ENCODE measurements at places on chromosomes 1 and 21.
A peak's percentile ranks its signal among the peaks of the same experiment; 100 is the strongest.

DNA sequence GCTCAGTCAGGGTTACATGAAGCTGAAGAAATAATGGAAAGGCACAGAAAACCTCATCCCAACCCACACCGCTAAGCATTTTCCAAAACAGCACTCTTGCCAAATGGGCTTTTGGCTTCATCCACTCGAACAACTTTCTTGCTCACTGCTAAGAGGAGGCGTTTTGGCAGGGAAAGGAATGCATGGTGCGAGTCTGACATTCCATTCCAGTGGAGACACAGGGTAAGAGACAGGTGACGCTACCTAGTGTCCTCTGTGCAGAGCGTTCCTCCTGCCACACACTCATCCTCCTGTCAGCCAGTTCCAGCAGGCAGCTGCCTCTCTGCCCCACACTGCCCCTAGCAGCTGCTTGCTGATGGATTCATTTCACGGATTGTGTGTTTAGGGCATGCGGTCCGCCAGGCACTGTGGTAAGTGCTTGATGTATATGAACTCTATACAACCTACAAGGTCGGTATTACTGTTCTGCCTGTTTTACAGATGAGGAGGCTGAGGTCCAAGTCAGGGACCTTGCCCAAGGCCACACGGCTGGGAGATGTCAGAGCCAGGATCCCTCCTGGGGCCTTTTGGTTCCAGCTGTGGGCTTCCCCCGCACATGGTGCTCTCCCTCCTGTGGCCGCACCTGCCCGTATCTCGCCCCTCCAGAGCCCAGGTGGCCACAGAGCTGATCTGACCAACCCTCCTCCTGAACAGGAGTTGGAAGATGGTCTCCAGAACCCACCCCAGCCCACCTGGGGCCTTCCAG, 25.7 kb upstream of the BACE2 start:
- no peak for DNase-seq

- no peak for DNase-seq
Measured at GRCh38 chr21:17050646-17051045, 462.2 kb upstream of the CXADR start.

DNA sequence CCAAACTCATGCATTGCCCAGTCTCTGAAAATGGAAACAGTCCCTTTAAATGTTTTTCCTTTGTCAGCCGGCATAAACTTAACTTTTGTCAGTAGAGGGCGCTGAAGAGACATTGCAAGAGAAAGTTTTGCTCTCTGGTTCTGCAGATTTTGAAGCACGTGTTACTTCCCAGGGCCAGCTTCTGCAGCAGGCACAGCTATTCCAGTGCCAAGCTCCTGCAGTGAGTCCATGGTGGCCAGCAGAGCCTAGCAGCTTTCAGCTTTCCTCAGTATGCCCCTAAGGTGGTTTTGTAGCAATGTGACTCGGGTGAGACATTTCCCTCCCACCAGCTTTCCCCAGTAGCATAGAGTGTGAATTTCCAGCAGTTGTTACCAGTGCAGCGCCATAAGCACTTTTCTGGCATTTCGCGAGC, 2.6 kb upstream of the IFI44L start:
- DNase-seq, result peak; percentile 20

GRCh38 chr1:111842411-111842810, 86.7 kb downstream of the DDX20 start:
- no peak for DNase-seq

DNA sequence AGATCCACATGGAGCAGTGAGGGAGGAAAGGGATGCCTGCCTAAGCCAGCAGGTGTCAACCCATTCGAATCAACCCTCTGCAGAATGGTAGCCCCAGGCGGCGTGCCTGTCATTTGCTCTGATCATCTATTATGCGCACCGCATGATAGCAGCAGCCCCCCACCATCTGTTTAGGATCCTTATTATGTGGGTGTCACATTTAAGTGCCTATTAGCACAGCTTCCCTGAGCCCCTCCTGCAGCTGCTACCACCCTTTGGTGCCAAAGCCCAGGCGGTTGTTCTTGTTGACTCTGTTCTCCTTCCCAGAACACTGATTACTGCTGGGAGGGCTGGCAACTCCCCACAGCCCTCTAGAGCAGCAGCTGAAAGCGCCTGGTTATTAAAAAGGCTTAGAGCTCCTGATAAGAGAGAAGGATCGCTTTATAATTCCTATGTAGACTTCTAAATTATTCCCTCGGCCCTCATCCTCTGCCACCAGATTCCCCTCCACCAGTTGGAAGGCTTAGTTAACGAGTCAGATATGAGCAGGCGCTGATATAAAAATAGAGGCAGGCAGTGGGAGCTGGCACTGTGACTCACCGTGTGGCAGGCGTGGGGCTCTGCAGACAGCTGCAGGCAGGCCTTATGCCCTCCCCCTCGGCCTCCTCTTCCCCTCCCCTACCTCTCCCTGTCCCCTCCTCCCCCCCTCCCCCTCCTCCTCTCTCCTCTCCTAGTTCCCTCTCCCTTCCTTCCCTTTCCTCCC, 23.0 kb downstream of the ACTA1 start:
- no peak for DNase-seq
